ENCODE measurements at places on chromosomes 3 and 15. TPM values are rescaled to one million over a fixed set of nuclear protein-coding genes. Genes with fewer than 3 reads are reported as not detected.

GPR15 gene
- polyA plus RNA-seq, result 0.24 TPM

- no peaks in the 10 kb centered on the region for H3K4me1 ChIP-seq
- no peak for DNase-seq
- no peaks in the 10 kb centered on the region for H3K27me3 ChIP-seq
- no peaks in the 10 kb centered on the region for H3K36me3 ChIP-seq
- no peak overlapping the region for H3K27ac ChIP-seq
Observed at GRCh38 chr3:178500631-178501030, 35.6 kb upstream of the KCNMB2 start.

- H3K4me3 ChIP-seq, result no peak overlapping the region
- no peaks in the 10 kb centered on the region for H3K27me3 ChIP-seq
- H3K27ac ChIP-seq, result no peak overlapping the region
- no peak for DNase-seq
- H3K36me3 ChIP-seq, result no peaks in the 10 kb centered on the region
Observed at GRCh38 chr3:128846486-128846891, 32.9 kb upstream of the ACAD9 start.

- H3K27me3 ChIP-seq, result no peaks in the 10 kb centered on the region
- H3K27ac ChIP-seq, result no peak overlapping the region
- peaks cover 10% of the 10 kb centered on the region for H3K4me1 ChIP-seq
- H3K4me3 ChIP-seq, result no peak overlapping the region
Observed at GRCh38 chr3:184663756-184664155, 48.1 kb downstream of the MAGEF1 start.

GRCh38 chr3:69016901-69017300, 3.4 kb upstream of the EOGT start:
- H3K27me3 ChIP-seq, result no peaks in the 10 kb centered on the region
- H3K36me3 ChIP-seq, result peaks cover 7% of the 10 kb centered on the region
- DNase-seq, result no peak
- no peaks in the 10 kb centered on the region for H3K4me1 ChIP-seq

GRCh38 chr15:76065245-76065644, 5.5 kb downstream of the TMEM266 start:
- H3K27ac ChIP-seq, result no peak overlapping the region
- H3K27me3 ChIP-seq, result peaks cover 38% of the 10 kb centered on the region
- H3K4me1 ChIP-seq, result peaks cover under 1% of the 10 kb centered on the region

KCNAB1 gene
- 2.5 TPM for polyA plus RNA-seq

Measured in large intestine (tissue), 12 donors.